Hematopoietic multipotent progenitor cell treated with erythropoietin and hydrocortisone succinate and interleukin-3 and kit ligand, for 6 days (in vitro differentiated cells): ENCODE measurements at places on chromosomes 3 and 15.

- no peak for DNase-seq
Observed at GRCh38 chr15:80870893-80871292, 91.7 kb downstream of the CEMIP start.

DNA sequence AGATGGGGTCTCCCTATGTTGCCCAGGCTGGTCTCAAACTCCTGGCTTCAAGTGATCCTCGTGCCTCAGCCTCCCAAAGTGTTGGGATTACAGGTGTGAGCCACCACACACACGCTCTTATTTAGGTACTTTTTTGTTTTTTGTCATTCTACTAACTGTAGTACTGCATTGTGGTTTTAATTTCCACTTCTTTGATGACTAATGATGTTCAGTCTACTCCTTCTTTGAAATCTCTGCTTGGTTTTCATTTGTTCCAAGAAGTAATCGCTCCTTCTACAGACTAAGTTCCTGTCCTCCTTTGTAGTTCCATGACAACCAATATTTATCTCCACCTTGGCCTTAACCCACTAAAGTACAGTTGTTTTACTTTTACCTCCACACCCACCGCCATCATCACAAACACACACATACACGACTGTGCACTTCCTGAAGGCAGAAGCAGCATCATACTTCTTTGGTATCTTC is 529 bp upstream of the DLEC1 start:
- no peak for DNase-seq

GRCh38 chr15:100229181-100230163 is 112.3 kb downstream of the ADAMTS17 start:
- DNase-seq: no peak

GRCh38 chr15:73346735-73347312 is 21.9 kb downstream of the HCN4 start:
- DNase-seq: peak; percentile 80
